A549 treated with ZK216348 at 1 μM for 4 hours (cell line): ENCODE measurements at places on chromosomes 7 and 10. TPM values are rescaled to one million over a fixed set of nuclear protein-coding genes. Genes with fewer than 3 reads are reported as not detected.

Gene ACTA2
- total RNA-seq, result 14.5 to 24.1 TPM (median 17.5 TPM) in 5 replicates

Gene ANK3
- 0.28 to 0.87 TPM (median 0.63 TPM) in 5 replicates for total RNA-seq

Gene PTN
- total RNA-seq, result not detected in 5 replicates

Gene MLXIPL
- 0.38 to 1.5 TPM (median 0.91 TPM) in 5 replicates for total RNA-seq

Gene CYP26C1
- not detected in 5 replicates for total RNA-seq

Gene AKR1C3
- total RNA-seq, result 1,163 to 1,231 TPM (median 1,180 TPM) in 5 replicates

Gene IFIT1B
- not detected in 5 replicates for total RNA-seq

Gene TMEM229A
- total RNA-seq, result not detected in 5 replicates

Gene NACAD
- 0.14 to 0.39 TPM (median 0.35 TPM) in 5 replicates for total RNA-seq

Gene FAM180A
- total RNA-seq, result not detected in 5 replicates

Gene MXI1
- 5.6 to 8.8 TPM (median 6.7 TPM) in 5 replicates for total RNA-seq

Gene TMEM176B
- not detected in 5 replicates for total RNA-seq

Gene AKR1E2
- 7.5 to 7.9 TPM (median 7.5 TPM) in 5 replicates for total RNA-seq

Gene AGBL3
- total RNA-seq, result 0.67 to 1.2 TPM (median 1.00 TPM) in 5 replicates

Gene STRIP2
- total RNA-seq, result 6.0 to 8.0 TPM (median 6.2 TPM) in 5 replicates

Gene DLD
- total RNA-seq, result 77.6 to 101 TPM (median 86.4 TPM) in 5 replicates

Gene GATA3
- total RNA-seq, result 3.2 to 5.7 TPM (median 4.4 TPM) in 5 replicates

Gene AGFG2
- total RNA-seq, result 19.0 to 38.1 TPM (median 30.3 TPM) in 5 replicates

Gene SEPTIN7
- total RNA-seq, result 140 to 298 TPM (median 196 TPM) in 5 replicates

Gene NUTM2A
- total RNA-seq, result 0.05 to 0.13 TPM (median 0.09 TPM) in 4 of 5 replicates, not detected in the other

Gene GJD4
- not detected in 5 replicates for total RNA-seq
